Stimulated activated naive CD8-positive, alpha-beta T cell treated with anti-CD3 and anti-CD28 coated beads, Interleukin-15, Interleukin-2, amounts not matched to agents 100 U/mL and 50 U/mL, for 24 hours (primary cell): ENCODE measurements at places on chromosomes 11 and 22.

DNA sequence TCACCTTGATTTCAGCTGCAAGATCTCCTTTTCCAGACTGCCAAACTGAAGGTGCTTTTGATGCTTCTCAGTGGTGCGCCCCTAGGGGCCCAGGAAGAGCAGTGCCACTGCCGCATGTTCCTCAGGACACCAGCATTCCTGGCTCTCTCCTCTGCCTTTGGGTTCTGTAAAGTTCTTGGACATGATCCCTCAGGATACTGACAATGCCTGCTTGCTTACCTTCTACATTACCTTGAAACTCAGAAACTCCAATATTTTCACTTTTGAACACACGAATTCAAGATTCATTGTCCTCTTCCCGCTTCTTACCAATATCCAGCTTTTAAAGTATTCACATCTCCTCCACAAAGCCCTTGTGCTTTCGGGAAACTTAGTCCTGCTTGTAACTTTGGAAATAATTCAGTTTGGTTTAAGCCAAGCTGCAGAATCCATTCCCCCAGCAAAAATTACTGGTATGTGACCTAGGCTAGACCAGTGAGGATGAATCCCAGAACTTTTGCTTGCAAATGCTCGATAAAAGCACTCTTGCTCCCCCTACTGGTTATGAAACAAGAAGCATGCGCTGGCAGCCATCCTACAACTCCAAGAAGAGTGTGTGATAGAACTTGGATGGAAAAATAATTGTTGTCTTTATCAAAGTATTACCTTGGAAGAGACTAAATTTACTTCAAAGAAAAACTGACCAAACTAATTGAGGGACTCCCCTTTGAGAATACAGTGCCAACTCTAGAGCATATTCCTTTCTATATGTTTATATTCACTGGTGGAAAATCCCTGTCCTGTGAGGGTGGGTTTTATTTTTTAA, 16.5 kb upstream of the OR5B21 start:
- DNase-seq: peak; percentile 55

DNA sequence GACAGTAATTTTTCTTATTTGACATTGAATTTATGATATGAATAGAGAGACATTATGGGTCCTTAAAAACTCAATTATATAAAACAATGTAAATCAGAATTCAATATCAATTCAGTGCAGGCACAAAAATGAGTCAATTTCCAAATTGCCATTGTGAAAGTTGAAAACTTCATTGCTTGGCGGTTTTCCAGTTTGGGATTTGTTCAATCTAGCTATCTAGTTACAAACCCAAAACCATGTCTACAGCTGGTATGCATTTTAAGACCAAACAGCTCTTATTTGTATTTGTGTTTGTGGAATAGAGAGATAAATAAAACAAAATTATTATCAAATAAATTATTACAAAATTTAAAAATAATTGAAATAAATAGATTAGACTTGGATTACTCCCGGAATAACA, 1206.6 kb upstream of the RAG2 start:
- DNase-seq: no peak

GRCh38 chr22:42262964-42263363, 7.5 kb downstream of the TCF20 start:
- DNase-seq: no peak

DNA sequence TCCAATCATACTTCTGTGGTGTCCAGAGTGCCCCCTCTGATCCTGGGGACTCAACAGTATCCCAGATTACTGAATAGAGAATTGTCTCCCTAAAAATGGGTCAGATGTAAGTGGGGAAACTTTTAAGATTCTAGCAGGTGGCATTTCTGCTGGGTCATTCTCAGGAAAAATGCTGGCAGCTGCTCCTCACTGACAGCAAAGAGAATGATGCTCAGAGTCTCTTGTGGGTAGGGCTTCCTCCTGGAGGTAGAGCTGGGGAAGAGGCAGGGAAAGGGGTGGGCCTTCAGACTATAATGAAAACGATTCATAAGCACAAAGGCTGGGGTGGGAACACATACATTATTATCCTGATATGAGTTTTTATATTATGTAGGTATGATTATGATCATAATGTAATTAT, 647.2 kb downstream of the NELL1 start:
- DNase-seq: no peak

- DNase-seq: no peak
Observed at GRCh38 chr11:64064374-64065140, 28.8 kb downstream of the FLRT1 start.

- no peak for DNase-seq
Observed at GRCh38 chr11:70068345-70068744, 9.8 kb upstream of the ANO1 start.

DNA sequence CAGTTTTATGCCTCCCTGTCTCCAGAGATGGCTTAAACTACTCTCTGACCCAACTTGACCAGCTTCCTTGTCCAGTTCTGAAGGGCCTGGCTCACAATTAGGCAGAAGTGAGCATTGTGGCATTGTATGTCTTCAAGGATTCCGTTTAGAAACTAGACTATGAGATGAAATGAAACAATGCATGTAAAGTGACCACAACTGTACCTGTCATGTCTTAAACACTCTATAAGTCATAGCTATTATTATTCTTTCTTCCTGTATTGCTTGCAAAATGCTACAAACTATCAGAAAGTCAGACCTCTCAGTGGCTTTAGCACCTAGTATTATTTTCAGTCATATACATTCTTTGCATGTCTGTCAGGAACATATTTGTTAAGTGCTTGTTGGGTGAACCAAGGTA, 127.9 kb upstream of the MTMR2 start:
- no peak for DNase-seq

DNA sequence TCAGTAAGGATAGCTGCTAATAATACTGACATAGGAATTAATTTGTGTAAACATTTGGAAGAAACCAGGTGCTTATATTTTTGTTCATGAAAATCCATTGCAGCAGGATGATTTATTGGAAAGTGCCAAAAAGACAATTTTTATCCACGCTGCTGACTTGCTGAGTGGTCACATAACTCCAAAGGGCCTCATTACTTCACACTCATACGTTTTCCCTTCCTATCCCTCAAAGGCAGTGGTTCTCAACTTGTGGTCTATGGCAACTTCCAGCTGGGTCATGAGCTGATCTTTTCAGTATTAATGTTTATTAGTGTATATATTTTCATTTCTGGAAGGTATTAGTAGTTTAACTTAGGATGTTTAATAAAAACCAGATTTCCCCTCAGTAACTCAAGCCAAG, 178.1 kb downstream of the UVRAG start:
- no peak for DNase-seq

DNA sequence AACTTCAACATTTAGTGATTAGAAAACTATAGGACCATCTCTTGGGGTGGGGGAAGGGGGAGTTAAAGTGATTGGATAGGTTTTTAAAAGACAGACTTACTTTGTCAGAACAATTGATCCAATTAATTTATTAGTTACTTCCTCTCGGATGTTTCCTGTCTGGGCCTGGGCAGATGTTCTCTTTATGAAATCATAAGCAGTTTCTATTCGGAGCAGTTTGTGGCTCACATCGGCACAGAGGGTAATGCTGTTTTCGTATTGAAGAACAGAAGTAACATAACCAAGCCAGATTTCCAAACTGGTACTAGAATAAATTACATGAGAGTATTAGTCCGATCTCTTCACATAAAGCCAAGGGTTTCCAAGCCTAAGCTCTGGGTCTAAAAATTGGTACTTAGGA, 20.6 kb downstream of the PIWIL3 start:
- DNase-seq: no peak

DNA sequence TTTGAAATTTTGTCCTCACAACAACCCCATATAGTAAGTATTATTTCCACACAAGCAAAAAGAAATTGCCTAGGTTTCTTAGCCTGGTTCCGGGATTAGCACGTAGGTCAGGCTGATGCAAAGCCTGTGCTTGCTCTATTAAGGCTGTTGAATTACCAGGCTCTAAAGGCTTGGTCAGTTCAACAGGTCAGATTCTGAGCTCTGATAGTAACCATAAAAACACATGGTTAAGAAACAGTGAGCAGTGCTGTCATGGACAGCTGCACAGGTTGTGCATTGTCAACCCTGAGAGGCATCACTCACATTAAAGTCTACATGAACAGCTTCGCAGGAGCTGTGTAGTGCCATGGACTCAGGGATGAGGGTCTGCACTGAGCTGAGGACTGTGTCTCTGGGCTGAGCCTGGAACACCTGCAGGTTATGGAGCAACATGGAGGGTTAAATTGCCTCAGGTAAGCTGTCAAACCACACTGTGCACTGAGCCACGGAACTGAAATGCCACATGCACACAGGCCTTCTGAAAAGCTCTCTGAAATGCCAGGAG, 98.0 kb downstream of the PIWIL4 start:
- no peak for DNase-seq

GRCh38 chr22:19218541-19219233, 40.2 kb upstream of the SLC25A1 start:
- no peak for DNase-seq

DNA sequence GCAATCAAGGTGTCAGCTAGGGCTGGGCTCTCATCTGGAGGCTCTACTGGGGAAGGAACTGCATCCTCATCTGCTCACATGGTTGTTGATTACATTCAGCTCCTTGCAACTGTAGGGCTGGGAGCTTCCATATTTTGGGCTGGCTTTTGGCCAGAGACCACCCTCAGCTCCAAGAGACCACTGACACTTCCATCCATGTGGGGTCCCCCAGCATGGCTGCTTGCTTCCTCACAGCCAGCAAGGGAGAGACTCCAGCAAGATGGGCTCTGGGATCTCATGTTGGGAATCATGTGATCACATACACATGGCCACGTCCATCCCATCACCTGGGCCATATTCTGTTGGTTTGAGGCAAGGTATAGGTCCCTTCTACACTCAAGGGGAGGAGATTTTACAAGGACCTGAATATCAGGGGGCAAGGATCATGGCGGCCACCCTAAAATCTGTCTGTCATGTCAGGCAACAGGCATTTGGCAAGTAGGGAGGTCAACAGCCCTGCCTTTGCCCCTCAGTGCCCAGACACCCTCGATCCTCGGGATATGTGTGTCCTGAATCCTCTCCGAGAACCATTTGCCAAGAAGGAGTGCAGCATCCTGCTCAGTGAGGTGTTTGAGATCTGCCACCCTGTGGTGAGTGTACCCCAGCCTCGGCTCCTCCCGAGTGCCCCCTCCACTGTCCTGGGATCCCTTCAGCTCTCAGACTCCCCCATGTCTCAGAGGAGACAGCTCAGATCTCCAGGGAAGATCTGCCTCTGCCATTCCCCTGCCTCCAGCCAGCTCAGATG, 48.7 kb downstream of the OTOG start:
- no peak for DNase-seq

DNA sequence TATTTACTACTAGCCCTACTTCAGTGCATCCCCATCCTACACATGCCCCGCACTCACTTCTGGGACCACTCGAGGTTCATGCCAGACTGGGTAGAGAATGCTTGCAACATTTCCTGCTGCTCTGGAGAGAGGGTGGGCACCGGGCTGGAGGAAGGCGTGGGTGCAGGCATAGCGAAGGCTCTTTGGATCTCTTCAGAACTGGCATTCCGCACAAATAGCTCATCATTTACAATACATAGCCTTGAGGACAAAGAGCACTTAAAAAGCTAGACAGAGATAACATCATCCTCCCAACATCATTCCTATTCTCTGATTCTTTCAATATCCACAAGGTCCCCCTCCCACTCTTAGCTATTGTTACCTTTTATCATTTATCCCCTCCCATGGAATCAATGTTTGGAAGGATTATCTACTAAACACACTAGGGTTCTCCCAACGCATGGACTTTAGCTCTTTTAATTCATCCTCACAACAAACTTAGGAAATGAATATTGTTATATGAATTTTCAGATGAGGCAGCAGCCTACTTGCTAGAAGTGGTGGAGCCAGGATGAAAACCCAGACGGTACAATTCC, 2.5 kb upstream of the TMEM223 start:
- no peak for DNase-seq

DNA sequence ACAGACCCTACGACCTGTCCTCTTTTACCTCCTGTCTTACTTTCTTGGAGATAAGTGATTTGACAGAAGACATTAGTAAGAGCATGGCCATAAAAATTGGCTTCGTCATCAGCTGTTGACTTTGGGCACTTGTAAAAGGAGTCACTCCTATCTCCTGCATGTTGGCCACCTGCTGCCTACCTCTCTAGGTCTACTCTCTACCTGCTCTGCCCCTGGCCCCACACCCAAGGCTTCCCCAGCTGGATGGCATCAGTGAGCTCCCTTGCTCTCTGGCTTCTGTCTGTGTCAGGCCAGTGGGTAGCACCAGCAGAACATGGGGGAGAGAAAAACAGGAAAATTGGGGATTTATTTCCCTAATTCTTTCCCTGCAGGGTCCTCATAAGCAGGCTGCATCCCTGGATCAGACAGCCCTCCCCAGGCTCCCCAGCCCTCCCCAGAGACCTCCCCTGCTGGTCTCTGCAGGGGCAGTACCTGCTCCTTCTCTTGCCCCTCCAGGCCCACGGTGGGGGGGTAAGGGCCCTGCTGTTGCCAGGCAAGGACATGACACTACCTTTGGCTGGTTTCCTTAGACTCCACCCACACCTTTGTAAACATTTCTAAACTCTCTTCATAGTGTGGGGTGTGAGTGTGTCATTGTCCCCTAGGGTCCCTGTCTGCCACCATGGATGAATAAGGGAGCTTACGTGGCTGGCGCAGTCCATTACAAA, 157.0 kb upstream of the NECTIN1 start:
- DNase-seq: no peak

DNA sequence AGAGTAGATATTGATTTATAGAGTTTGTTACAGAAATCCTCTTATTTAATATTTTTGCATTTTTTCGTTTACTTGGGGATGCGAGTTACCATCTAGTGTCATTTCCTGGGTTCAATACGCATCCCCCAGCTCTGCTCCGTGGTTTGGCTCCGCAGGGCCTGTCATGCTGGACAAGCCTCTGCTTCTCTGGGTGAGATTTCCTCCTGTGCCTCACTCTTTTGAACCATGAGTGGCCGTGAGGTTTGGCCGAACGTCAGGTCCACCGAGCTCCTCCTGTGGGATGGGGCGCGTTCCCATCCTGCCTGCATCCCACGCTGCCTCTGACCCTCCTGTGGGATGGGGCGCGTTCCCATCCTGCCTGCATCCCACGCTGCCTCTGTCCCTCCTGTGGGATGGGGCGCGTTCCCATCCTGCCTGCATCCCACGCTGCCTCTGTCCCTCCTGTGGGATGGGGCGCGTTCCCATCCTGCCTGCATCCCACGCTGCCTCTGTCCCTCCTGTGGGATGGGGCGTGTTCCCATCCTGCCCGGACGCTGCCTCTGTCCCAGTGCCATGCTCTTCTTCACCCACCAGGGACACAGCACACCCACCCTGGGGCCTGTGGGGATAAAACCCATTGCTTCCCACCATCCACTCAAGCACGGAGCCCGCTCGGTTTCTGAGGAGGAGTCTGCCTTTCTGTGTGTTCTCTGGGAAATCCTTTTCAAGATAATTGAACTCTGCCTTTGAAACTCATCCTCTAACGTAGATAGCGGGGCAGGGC, 506.8 kb downstream of the BRD1 start:
- no peak for DNase-seq
